Fibroblast of skin of right quadriceps (primary cell): ENCODE measurements at places on chromosomes 5 and 9.

- DNase-seq: no peak
Observed at GRCh38 chr5:177453852-177454396, 7.3 kb downstream of the PRR7 start.

- DNase-seq: no peak
Observed at GRCh38 chr5:176774216-176775171, 35.9 kb upstream of the UNC5A start.

- DNase-seq: no peak
Observed at GRCh38 chr9:34600908-34601307, 11.0 kb downstream of the RPP25L start.

GRCh38 chr9:74147906-74148305, 349.2 kb upstream of the RORB start:
- no peak for DNase-seq

DNA sequence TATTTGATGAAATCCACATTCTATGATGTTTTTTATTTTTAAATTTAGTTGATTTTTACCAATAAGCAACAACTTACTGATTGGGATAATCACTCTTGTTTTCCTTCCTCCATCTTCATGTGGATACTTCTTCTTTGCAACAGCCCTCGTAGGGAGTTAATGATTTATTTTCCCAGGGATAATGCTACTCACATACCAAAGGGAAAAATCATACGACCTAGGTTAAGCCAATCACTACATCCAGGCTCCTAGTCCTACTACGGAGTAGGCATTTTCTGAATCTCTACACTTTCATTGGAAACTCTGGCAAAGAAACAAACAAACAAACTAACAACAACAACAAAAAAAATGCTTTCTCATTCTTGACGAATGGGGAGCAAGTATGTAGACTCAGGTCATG, 663.4 kb downstream of the PTPRD start:
- DNase-seq: peak; percentile 34

- no peak for DNase-seq
Observed at GRCh38 chr9:79731171-79731890, 159.6 kb downstream of the TLE4 start.

DNA sequence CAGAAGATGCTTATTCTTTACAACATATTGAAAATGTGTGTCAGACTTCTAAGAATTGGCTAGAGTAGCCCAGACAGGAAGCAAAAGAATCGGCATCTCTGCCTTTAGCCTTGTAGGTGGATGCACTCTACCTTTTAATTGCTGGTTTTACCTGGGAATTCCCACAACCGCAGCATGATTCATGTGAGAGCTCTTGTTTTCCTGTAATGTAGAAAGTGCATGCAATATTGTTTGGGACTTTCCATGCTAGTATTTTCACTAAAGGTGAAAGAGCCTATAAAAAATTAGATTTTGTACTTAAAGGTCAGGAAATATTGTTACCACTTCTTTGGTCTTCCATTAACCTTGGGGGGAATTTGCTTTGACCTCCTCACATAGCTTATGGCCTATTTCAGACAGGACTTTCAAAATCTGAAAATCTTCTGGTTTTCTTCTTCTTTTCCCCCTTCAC, 89.8 kb downstream of the NTRK2 start:
- DNase-seq: no peak

DNA sequence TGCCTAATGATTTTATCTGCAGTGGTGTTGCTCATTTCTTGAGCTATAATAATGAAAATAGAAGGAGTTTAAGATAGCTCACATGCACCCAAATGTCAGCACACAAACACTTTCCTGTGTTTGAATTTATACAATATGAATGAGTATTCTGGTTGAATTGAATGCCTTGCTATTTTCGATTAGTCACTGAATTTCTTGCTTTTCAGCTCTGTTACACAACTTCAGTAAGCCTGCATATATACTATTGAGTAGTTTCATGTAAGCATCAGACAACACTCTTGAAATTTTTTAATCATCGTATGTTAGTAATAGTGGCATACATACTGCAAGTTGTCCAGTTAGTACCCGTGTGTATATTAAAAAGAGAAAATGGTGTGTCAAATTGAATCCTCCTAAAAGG, 281.5 kb upstream of the GRIA1 start:
- DNase-seq: no peak

- no peak for DNase-seq
Observed at GRCh38 chr9:87587356-87587745, 89.7 kb downstream of the DAPK1 start.

DNA sequence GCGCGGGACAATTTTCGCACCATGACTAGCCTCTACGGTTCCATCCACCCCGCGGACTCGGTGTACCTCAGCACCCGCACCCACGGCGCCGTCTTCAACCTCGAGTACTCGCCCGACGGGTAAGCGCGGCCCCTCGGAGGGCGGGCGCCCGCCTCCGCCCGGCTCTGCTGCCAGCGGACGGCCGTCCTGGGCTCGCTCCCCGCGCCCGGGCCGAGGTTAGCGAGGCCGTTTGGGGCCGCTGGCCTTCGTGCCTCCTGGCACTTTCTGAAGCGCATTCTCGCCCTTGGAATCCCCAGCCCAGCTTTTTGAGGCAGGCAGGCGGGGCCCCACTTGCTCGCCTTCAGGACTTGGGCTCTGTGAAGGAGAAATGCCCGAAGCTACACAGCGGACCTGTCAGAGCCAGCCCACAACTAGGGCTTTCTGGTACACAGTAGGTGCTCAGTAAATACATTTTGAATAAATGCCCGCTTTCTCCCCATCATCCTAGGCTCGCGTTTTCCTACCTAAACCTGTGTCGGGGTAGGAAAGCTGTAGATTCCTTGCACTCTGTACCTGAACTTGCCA, 772 bp downstream of the DCAF10 start:
- DNase-seq: no peak
